Stimulated activated memory B cell treated with anti-CD40 and anti-IgM and Interleukin-4, amounts not matched to agents 10 μg/mL and 1 μg/mL and 100 μg/mL, for 72 hours (primary cell): ENCODE measurements at places on chromosomes 5 and 9.

DNA sequence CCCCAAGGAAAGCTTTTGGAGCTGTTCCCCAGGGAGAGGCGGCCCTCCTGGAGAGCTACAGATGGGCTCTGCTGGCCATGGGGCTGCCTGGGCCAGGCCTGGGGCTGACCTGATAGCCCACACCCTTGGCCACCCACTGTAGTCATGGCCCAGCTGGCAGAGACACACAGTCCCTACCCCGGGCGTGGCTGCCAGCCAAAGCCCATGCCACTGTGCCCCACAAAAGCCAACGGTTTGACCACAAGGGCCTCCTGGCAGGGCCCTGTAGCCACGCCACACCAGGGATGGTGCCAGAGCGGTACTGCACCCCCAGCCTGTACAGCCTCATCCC is 15.2 kb downstream of the NACC2 start:
- no peak for ATAC-seq

- no peak for ATAC-seq
Observed at GRCh38 chr5:54295651-54296276, 14.6 kb downstream of the ARL15 start.

- no peak for ATAC-seq
Observed at GRCh38 chr5:85998656-85999055, 619.1 kb upstream of the COX7C start.

- ATAC-seq, result no peak
Observed at GRCh38 chr9:26870292-26870691, 22.3 kb downstream of the CAAP1 start.

GRCh38 chr9:93649610-93650261 is 73.4 kb downstream of the PHF2 start:
- ATAC-seq, result no peak

GRCh38 chr5:10745133-10745532 is 15.9 kb downstream of the DAP start:
- ATAC-seq, result no peak

- ATAC-seq, result no peak
Observed at GRCh38 chr5:167702014-167702413, 589.4 kb upstream of the WWC1 start.

DNA sequence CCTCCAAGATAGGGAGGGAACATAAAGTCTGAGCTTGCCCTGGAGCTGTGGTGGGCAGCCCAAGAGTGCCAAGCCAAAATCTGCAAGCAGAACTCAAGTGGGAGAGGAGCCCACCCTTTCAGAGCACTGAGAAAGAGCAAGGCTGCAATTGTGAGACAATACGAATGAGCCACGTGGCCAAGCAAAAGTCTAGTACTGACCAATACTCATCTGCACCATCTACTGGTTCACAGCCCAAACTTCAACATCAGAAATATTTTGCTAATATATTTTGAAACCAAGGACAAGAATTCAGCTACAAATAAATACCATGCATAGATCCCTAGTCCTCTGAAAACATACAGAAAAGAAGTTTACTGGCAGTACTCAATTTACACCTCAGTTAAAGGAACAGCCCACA is 696.2 kb upstream of the COX7C start:
- ATAC-seq, result no peak

GRCh38 chr5:172093965-172094364 is 87.5 kb upstream of the FBXW11 start:
- no peak for ATAC-seq

- ATAC-seq, result no peak
Observed at GRCh38 chr5:88666761-88667495, 216.1 kb downstream of the MEF2C start.

- no peak for ATAC-seq
Observed at GRCh38 chr9:131119600-131119999, 5.8 kb upstream of the NUP214 start.

- no peak for ATAC-seq
Observed at GRCh38 chr9:132673355-132673754, 3.1 kb downstream of the GTF3C4 start.

DNA sequence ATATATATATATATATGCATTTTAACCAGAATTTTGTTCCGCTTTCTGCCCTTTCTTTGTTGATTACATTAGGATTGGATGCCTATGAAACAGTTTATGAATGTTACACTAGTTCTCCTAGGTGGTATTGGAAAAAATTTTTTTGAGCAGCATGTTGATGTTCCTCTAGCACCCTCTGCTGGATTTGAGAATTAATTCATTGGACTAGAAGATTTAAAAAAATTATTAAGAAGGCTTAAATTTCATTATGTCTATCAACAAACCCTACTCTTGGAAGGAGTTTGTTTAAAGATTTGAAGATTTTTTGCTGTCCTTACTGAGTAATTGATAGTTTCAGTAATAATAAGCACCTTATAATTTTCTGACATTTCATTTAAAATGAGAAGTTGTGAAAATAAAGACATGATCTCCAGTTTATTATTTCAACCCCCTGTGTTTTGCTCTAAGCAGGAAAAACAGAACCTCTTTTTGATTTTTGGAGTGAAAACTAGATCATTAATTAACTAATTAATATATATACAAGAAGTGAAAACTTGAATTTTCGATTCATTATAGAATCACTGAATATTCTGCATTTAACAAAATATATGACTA is 89.6 kb downstream of the CCDC171 start:
- ATAC-seq, result no peak

DNA sequence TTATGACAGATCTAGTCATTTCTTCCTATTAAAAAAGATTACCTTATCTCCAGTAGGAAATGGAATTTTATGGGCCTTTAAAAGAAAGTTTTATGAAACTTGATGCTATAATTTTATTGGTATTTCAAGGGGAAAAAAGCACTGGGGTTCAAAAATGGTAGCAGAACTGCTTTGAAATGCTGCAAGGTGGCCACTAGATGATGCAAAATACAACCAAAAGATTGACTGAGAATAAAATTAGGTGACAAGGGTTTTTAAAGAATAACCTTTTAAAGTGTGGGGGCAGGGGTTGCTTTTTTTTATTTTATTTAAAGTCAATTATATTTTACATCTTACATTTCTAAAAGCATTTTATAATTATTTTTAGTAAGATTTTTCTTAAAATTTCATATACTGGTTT is 61.7 kb downstream of the KLF9 start:
- no peak for ATAC-seq

DNA sequence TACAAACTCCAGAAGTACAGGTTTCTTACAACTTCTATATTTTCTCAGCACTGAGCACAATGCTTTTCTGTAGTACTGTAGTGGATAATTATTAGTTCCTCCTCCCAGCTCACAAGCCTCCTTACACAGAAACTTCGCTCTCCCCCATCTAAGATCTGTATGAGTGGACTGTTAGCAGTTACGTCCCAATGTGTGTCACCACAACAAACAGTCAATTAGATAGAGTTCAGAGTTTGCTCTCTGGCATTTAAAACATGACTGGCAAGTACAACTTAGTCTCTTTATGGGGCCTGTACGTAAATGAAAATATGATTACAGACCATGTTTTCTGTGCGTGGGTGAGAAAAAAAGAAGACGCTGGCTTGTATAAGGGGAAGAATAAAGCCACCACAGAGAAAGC is 631.4 kb upstream of the DMAC1 start:
- ATAC-seq, result no peak

DNA sequence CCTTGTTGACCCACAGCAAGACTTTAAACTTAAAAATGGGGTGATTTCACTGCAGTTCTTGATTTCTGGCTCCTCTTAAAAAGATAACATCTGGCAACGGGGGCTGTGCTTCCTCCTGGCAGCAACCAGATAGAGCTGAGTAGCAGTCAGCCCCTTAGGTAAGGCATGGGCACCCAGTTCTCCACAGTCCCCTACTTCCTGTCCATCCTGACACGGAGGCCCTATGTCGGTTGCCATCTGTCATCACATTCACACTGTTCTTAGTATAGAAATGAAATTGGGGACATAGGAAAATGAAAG is 11.7 kb downstream of the CD74 start:
- ATAC-seq, result peak; percentile 6

DNA sequence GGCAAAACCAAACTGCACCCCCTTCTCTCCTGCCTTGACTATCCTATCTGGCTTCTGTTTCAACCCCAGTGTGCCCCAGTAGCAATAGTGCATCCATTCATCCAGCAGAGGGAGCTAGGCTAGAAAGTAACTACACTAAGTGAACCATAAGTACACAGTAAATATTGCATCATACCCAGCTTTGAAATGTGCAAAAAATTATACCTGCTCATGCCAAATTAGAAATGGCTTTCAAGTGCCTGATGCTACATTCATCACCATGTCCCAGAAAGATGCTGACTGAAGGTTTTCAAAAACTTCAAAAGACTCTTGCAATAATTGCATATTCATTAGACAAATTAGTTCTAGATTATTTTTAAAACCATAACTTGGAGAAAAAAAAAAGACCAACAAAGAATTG is 153.5 kb downstream of the PRELID2 start:
- ATAC-seq, result peak; percentile 70
